ENCODE measurements at places on chromosomes 6 and 20.

DNA sequence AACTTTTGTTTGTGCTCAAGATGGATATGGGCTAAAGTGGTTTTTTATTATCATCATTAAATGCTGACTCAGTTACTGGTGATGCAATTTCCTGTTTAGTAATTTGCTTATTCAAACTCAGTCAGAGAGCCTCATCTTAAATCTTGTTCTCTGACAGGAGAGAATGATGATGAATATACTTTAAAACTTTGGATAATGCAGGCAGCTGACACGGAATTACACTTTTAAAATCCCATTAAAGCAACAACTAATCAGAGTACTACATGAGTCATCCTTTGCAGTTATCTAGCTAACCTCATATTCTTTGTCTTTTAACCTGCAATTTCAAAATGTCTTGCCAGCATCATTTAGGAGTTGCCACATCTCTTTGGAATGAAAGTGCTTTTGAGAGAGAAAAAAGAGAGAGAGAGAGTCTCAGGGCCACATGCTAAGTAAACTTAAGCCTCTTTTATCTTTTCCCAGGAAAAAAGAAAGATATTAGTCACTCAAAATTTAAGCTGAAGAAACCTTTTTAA lies 9.2 kb upstream of the C6orf141 start:
- DNase-seq = peak; percentile 90

DNA sequence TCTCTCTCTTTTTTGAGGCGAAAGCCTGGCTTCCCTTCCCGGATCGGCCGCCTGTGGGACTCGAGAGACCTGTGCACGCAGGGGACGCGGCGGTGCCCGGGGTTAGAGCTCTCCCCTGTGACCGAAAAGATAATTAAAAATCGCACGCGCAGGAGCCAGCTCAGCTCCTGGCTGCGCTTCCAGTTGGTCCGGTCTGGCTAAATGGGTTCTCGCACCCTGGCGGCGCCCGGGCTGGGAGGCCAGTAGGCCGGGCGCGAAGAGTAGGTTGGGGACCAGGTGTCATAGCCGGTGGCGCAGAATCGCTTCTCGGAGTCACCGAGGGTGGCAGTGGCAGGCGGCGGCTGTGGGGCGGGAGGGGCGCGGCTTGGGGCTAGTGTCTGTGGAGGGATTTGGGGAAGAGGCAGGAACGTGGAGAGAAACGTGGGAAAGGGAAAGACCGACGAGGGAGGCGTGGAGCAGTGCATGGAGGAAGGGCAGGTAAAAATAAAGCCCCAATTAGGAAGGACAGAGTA lies 41.9 kb upstream of the SUPT3H start:
- no peak for DNase-seq

- no peak for DNase-seq
These were observed 7.1 kb downstream of the MRPS10 start for GRCh38 chr6:42210551-42210950.

DNA sequence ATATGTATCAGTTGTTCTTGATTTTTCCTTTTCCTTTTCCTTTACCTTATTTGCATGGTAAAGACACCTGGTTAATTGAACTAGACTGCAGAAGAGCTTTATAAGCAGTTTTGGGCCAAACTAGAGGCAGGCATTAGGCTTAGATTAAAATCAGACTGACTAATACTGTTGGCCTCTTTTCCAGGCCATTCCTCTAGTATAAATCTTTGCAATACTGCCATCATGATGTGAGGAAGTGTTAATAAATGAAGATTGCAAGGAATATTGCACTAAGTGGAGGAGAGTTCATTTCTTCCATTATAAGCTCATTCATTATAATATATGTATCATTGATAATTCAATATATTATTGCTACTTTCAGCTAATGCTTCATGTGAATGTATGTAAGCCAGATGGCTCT lies 163.8 kb downstream of the MMUT start:
- DNase-seq = no peak

- no peak for DNase-seq
These were observed 90.1 kb downstream of the RSPH3 start for GRCh38 chr6:158909938-158910337.

- DNase-seq = no peak
These were observed 551 bp downstream of the SYNCRIP start for GRCh38 chr6:85641897-85642773.
